ENCODE measurements at places on chromosomes 5 and 9.

GRCh38 chr5:129395247-129395646 lies 64.9 kb upstream of the ADAMTS19 start:
- DNase-seq: no peak

- no peak for DNase-seq
Measured at GRCh38 chr9:121424024-121424432, 54.0 kb upstream of the STOM start.

DNA sequence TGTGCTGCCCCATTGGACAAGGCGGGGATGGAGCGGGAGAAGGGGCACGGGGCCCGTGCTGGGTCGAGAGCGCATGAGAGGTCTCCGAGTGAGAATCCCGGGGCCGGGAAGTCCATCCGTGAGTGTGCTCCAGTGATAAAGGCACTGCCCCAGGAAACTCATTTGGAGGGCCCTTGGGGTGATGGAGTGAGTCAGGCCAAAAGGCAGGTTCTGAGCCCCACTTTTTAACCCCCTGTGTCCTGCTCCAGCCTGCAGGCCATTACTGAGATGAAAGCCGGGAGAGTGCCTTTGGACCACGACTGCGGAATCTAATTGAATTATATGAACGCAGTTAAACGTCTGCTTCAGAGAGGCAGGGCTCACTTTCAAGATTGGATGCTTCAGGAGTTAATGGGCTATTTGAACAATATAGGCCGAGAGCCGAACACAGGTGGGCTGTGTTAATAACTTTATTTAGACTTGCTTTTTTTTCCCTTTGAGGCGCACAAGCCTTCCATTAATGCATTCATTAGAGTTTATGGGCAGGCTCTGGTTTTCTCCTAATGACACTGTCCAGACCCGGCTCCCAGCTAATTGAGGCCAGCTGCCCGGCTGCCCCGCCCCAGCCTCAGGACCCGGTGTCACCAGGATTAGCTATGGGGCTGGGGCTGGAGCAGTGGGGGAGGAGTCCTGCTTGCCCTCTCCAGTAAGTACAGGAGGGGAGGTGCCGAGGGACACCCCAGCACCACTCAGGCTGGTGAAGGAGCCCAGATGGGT lies 79.1 kb upstream of the LMX1B start:
- no peak for DNase-seq

DNA sequence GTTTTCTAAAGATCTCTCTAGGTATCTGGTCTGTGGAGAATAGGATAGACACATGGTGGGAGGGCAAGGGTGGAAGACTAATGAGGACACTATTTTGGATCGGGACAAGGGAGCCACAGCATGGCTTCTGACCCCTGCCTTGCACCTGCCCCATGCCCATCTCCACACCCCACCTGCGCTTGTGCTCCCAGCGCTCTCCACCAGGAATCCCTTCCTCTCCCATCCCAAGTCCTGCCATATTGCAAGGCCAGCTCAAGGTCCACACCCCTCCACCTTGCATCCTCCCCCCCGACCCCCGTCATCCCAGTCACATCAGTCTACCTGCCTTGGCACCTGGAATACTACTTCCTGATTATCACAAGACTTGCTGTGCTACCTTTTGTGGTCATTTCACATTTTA lies 44.2 kb upstream of the RETREG1 start:
- no peak for DNase-seq

- no peak for DNase-seq
Measured at GRCh38 chr5:67293226-67293625, 96.6 kb upstream of the CD180 start.

GRCh38 chr5:123094237-123094918 lies 5.3 kb downstream of the PRDM6 start:
- DNase-seq: no peak

- DNase-seq: no peak
Measured at GRCh38 chr9:124174433-124174832, 83.3 kb upstream of the NEK6 start.
